Muscle of back (tissue), 13 donors: ENCODE measurements at places on chromosomes 6 and 20. TPM values are rescaled to one million over a fixed set of nuclear protein-coding genes. Genes with fewer than 3 reads are reported as not detected.

Gene TNXB
- polyA plus RNA-seq, result 141 TPM

Gene PARD6B
- polyA plus RNA-seq, result 0.51 TPM

Gene RHAG
- polyA plus RNA-seq, result 0.90 TPM

Gene SLC22A7
- polyA plus RNA-seq, result not detected

Gene TAAR9
- polyA plus RNA-seq, result not detected

Gene GRM4
- 2.6 TPM for polyA plus RNA-seq

Gene NMBR
- not detected for polyA plus RNA-seq

Gene DCBLD1
- polyA plus RNA-seq, result 5.5 TPM

Gene LY6G6F
- not detected for polyA plus RNA-seq

Gene LPA
- not detected for polyA plus RNA-seq

Gene DLK2
- 3.0 TPM for polyA plus RNA-seq

Gene RAET1G
- polyA plus RNA-seq, result 0.29 TPM

Gene POU5F1
- 0.75 TPM for polyA plus RNA-seq

Gene FAM83D
- polyA plus RNA-seq, result 8.9 TPM

Gene ADGB
- polyA plus RNA-seq, result not detected

Gene GTSF1L
- polyA plus RNA-seq, result not detected

Gene SEMG2
- not detected for polyA plus RNA-seq

Gene SULF2
- 54.8 TPM for polyA plus RNA-seq

Gene LGSN
- polyA plus RNA-seq, result not detected

Gene NR2E1
- polyA plus RNA-seq, result not detected

Gene POM121L2
- polyA plus RNA-seq, result not detected
